PC-3 (cell line): ENCODE measurements at places on chromosomes 11 and 22.

- no peak overlapping the region for H3K27ac ChIP-seq
- DNase-seq = no peak
- H3K4me1 ChIP-seq = no peaks in the 10 kb centered on the region
- no peaks in the 10 kb centered on the region for H3K27me3 ChIP-seq
Observed at GRCh38 chr11:71917646-71918140, 10.7 kb downstream of the XNDC1N start.

DNA sequence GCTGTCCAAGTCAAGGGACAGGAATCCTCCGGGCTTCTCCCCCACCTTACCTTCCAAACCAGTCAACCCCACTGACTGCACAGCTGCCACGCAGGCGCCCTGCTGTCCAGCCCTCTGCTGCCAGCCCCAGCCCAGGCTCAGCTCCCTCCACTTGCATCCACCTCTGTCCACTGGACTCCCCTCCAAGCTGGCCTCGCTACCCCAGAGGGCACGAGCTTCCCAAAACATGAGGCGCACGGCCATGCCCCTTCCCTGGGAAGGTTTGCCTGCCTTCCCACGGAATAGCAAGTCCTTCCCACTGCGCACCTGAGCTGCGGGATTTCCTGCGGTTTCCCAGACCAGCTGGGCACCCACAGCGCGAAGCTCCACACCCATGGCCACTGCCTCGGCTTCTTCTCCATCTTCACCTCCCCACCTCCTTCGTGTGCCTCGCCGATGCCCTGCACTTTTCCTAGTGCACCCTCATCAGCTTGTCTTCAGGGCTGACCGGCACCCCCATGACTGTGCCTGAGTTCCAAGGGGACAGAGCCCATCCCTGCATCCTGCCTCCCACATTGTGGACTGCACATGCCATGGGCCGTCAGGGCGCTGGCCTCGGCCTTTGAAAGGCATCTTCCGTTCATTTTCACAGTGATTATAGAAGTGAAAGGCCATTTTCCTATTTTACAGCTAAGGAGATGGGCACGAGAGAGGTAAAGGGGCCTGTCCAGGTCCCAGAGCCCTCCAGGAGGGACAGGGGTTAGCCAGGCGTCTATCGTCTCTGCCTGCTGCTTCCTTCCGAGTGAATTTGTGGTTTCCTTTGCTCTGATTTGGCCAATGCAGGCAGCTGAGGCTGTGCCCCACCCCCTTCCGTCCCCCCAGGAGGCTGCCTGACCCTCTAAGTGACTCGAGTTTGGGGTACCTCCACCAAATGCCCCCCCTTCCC is 16.4 kb downstream of the IFITM10 start:
- no peaks in the 10 kb centered on the region for H3K36me3 ChIP-seq
- no peak for DNase-seq
- H3K4me1 ChIP-seq = no peaks in the 10 kb centered on the region

GRCh38 chr11:95931916-95932315 is 8.0 kb upstream of the MTMR2 start:
- DNase-seq = no peak
- no peaks in the 10 kb centered on the region for H3K27me3 ChIP-seq
- H3K4me3 ChIP-seq = no peak overlapping the region
- no peaks in the 10 kb centered on the region for H3K4me1 ChIP-seq
- no peaks in the 10 kb centered on the region for H3K36me3 ChIP-seq

GRCh38 chr11:68412593-68413475 is 47.7 kb upstream of the PPP6R3 start:
- no peak overlapping the region for H3K4me3 ChIP-seq
- H3K27ac ChIP-seq = no peak overlapping the region
- H3K27me3 ChIP-seq = no peaks in the 10 kb centered on the region
- H3K36me3 ChIP-seq = peaks cover 47% of the 10 kb centered on the region; the same call in 1 of the 2 replicates
- DNase-seq = no peak

DNA sequence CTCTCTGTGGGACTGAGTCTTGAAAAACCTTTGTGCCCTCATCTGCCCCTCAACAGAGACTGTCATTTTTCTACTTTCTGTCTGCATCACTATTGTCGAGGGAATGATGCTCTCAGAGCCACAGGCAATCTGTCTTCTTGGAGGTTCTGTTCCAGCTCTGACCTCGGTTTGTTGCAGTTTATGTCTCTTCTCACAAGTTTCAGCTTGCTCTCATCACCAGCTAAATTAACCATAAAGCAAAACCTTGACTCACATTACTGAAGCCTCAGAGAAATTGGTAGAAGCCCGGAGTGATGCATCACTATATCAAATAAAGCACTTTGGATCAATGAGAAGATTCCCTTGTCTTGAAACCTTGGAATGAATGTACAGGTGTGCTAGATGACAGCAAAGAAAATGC is 60.6 kb upstream of the BLID start:
- H3K36me3 ChIP-seq = peaks cover 71% of the 10 kb centered on the region
- H3K4me3 ChIP-seq = peak overlapping the region; percentile 78
- no peaks in the 10 kb centered on the region for H3K27me3 ChIP-seq
- DNase-seq = no peak
- H3K4me1 ChIP-seq = peaks cover 69% of the 10 kb centered on the region
